ENCODE measurements at places on chromosomes 7 and 10.

DNA sequence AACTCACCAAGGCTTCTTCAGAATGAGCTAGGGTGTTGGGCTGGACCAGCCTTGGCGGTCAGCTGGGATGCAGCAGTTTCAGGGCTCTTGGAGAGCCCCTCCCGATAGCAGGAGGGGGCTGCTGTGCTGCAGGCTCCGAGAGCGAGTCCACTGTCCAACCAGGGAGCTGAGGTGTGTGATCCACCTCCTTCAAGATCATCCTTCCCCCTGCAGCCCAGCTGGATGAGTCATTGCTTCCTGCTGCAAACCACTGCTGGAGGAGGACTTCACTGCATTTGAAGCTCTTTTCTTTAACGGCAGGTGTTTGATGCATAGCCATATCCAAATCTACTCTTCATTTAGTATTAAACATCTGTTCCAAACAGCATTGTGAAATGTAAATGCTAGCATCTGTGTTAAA, 54.2 kb upstream of the EBF3 start:
- DNase-seq = no peak

DNA sequence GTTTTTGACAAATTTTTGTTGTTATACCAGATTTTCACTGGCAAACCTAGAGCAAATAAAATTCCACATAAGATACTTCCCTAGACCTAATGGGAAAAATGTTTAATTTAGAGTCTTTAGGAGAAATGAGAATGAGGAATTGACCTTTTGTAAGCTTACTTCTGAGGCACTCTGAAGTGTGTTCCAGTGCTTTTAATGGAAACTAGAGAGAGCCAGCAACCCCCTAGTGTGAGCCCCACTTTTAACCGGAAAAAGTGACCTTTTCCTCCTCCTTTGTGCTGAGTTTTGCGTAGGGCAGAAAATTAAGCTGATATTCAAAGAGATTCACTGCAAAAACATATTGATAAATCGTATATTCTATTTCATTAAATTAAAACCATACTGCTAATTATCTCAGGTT, 5.2 kb downstream of the IKZF1 start:
- DNase-seq = no peak

DNA sequence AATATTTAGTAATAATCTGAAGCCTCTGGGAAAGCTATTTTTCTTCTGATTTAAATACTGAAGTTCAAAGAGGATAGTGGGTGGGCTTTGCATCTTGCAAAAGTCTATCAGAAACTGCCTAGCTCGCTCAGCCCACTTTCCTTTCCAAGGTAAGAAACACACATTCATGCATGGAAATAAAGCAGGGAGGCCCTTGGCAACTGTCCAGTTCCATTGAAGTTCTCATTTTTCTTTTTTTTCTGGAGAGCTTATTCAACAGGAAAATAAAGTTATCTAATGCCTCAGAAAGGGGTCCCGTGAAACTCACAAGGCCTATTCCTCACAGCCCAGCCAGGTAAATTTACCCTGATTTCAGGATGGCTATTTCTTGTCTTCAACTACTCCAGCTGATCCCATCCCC, 654.9 kb downstream of the KCNMA1 start:
- DNase-seq = no peak

DNA sequence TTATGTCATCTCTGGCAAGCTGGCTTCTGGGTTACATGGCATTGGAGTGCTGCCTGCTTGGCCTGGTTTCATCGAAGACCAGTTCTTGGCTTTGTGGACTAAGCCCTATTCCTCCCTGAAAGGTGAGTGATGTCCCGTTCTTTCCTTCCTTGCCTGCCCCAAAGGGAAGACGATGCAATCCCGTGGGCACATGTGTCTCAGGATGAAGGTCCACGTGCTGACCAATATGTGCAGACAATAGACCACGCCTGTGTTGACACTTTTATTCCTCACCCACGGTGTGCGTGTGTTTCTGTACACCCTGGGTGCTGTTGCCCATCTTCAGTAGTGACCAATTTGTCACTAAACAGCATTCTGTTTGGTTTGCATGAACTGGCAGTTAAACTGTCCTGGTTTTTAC, 28.6 kb upstream of the SHH start:
- no peak for DNase-seq

GRCh38 chr7:18520450-18521235, 25.1 kb downstream of the HDAC9 start:
- no peak for DNase-seq

GRCh38 chr10:69387500-69387899, 29.2 kb downstream of the TACR2 start:
- DNase-seq = no peak
